Left hindlimb (tissue), 1 donor: ENCODE measurements at places on chromosomes 4 and X.
A peak's percentile ranks its signal among the peaks of the same experiment; 100 is the strongest.

GRCh38 chrX:154097003-154097588 is 421 bp downstream of the MECP2 start:
- peak; percentile 81 for DNase-seq

GRCh38 chrX:14963447-14964236 is 90.4 kb downstream of the MOSPD2 start:
- DNase-seq, result no peak

- no peak for DNase-seq
Observed at GRCh38 chr4:8502836-8503585, 62.4 kb downstream of the TRMT44 start.

- no peak for DNase-seq
Observed at GRCh38 chr4:143473334-143474126, 40.0 kb upstream of the SMARCA5 start.

DNA sequence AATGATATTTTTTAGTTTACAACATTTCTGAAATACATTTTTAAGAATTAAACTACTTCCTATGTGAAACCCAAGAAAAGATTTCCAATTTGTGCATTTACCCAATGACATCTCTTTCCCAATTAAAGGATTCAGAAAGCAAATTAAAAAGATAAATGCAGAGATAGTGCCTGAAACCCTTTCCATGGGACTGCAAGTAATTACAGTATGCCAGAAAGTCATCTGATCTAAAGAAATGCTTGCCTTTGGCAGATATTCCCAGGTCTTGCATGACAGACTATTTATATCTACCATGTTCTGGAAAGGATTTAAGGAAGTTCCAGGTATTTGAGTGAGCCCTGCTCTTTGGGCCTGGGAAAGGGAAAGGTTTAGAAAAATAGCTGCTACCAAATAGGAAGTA is 41.6 kb upstream of the CXorf38 start:
- DNase-seq, result no peak

GRCh38 chrX:67622053-67622585 is 78.3 kb downstream of the AR start:
- no peak for DNase-seq

GRCh38 chrX:26445288-26445687 is 229.3 kb downstream of the MAGEB5 start:
- DNase-seq, result no peak

DNA sequence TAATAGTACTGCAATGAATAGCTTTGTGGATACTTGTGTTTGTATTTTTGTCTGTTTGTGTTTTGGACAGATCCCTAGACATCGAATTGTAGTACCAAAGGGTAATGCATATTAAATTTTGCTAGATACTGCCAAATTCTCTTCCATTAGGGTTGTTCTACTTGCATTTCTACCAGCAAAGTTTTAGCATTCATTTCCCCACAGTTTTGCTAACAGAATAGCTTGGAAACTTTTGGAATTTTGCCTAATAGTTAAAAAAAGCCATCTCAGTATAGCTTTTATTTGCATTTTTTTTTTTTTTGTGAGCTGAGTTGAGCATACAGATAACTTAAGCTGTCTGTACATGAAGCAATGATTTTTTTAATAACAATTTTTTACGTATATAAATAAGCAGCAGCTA is 1084.9 kb downstream of the ADGRL3 start:
- no peak for DNase-seq

- DNase-seq, result no peak
Observed at GRCh38 chrX:40864972-40865371, 129.6 kb upstream of the MED14 start.

DNA sequence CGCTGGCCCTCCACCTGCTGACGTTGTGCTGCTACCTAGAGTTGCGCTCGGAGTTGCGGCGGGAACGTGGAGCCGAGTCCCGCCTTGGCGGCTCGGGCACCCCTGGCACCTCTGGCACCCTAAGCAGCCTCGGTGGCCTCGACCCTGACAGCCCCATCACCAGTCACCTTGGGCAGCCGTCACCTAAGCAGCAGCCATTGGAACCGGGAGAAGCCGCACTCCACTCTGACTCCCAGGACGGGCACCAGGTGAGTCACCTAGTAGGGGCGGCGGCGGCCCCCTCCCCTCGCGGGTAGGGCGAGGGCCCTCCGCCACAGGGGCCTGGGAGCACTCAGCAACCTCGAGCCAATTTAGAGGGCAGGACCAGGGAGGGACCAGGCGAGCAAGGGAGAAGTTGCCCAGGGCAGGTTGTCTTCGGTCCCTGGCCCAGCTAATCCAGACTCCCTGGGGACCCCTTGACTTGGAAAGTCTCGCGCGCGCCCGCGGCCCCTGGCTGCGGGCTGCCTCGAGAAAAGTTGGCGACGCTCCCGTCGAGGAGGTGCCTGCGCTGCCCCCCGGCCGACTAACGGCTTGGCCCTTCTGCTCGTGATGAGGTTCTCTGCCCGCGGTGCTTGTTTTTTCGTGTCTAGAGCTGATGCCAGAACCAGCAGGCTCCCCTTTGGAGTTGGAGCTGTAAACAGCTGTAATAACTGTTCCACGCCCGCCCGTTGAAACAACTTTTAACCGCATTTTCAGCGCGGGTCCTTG is 717 bp downstream of the EDA start:
- peak; percentile 45 for DNase-seq

DNA sequence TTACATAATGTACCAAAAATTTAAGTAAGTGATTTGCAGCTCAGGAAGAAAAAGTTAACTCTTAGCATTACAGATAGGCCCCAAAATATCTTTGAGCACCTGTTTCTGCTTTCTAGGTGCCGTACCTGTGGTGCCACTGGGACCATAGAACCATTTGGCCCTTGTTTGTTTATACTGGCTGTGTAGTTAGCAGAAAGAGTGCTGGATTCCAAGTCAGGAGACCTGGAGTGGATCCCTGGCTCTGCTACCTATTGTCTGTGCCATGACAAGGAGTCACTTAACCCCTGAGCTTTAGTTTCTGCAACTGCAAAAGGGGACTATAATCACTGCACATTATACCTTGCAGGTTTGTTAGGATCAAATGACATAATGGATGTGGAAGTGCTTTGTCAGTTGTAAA is 137.8 kb upstream of the GPR101 start:
- no peak for DNase-seq

DNA sequence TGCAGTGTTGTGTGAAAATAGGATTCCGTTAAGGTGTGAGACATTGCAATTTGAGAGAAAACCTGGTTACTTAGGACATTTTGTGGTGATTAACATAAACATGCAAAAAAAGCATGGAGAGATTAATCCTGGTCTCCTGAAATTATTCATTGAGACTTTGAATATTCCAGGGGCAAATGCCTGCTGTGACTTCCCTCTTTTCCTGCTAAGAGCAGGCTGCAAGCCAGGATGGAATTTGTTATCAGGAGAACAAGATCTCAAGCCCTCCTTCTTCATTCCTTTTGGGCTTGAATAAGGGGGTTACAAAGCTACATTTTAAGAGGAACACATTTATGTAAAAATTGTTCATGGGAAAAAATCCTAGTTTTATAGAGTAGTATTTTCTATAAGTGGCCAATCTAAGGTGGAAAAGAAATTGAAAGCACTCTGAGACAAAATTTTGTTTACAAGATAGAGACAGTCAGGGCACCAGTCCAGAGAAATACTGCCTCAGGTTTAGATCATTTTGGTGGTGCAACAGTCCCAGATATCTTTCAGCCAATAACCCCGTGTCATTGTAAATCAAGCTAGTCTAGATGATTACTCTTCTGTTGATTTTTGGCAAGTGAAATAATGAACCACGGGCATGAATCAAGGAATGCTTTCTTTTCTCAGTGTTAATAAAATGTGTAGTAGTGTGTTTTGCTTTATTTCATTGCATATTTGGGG is 1528.3 kb upstream of the AGA start:
- no peak for DNase-seq

DNA sequence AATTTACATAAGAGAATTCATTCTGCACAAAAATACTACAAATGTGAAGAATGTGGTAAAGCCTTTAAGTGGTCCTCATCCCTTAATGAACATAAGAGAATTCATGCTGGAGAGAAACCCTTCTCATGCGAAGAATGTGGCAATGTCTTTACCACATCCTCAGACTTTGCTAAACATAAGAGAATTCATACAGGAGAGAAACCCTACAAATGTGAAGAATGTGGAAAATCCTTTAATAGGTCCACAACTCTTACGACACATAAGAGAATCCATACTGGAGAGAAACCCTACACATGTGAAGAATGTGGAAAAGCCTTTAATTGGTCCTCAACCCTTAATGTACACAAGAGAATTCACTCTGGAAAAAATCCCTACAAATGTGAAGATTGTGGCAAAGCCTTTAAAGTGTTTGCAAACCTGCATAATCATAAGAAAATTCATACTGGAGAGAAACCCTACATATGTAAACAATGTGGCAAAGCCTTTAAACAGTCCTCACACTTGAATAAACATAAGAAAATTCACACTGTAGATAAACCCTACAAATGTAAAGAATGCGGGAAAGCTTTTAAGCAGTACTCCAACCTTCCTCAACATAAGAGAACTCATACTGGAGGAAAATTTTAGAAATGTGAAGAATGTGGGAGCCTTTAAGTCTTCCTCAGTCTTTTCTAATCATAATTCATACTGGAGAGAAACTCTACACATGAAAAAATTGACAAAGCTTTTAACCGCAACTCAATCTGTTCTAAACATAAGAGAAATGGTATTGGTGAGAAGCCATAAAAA is 37.4 kb downstream of the ZNF718 start:
- DNase-seq, result no peak

DNA sequence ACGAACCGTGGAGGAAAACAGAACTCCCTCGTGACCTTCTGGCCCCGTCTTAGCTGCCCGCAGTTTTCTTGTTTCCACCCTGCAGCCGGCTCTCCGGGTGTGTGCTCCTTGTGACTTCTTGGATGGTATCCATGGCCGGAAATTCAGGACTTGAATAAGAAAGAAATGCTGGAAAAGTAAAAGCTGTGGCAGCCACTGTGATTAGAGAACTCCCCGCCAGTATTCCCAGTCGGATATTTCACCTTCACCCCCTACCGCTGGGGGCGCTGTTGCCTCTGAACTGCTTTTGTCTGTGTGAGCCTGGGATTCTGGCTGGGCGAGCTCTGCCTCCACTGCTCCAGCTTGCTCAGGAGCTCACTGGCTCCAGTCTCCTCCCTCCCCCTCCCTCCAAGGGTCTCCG is 41.5 kb upstream of the CYP4V2 start:
- DNase-seq, result no peak

DNA sequence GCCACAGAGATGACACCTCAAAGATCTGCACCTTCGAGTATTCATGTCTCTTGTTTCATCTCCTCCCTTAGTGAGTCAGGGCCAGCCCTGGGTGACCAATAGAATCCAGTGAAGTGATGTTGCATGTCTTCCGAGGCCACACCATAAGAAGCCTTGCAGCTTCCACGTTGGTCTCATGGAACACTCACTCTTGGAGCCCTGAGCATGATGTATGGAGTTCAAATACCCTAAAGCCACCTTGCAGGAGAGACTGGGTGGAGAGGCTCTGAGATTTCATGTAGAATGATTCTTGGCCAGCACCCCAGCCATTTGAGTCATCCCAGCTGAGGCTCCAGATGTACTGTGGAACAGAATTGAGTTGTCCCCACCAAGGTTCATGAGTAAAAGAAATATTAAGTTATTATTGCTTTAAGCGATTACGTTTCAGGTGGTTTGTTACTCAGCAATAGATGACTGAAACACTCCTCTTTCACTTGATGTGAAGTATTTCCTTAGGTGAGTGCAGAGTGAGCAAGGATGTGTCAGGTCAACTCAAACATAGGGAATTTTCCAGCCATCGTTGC is 5.0 kb upstream of the RP2 start:
- no peak for DNase-seq

- no peak for DNase-seq
Observed at GRCh38 chr4:145734031-145734430, 54.1 kb downstream of the C4orf51 start.

DNA sequence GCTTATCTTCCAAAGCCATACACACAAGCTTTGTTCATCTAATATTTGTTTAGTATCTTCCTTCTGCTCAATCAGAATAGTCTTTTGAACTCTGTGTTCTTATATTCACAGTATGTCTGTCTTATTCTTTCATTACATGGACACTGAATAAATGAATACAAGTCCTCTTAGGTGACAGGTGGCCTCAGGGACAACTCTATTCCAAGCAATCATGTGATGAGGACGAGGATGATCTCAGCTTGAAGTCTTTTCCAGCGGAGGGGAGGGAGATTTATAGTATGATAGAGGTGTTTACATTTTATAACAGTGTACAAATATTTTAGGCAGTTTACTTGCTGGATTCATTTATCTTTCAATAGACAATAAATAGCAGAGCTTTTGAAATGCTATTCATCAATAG is 300.4 kb downstream of the NLGN4X start:
- DNase-seq, result no peak

DNA sequence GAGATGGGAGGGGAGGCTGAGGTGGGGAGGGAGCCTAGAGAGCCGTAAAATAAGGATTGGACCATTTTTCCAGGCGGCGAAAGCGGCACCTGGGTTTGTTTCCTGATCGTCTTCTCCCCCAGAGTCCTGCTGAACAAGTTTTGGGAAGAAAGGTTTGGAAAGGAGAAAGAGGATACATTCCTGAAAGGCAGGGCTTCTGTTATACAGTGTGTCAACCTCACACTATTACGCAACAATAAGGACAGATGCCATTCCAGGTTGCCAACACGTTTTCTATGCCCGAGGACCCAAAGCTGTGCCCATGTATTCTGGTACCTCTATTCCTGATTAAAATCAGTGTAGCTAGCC is 658 bp downstream of the SCOC start:
- DNase-seq, result no peak

DNA sequence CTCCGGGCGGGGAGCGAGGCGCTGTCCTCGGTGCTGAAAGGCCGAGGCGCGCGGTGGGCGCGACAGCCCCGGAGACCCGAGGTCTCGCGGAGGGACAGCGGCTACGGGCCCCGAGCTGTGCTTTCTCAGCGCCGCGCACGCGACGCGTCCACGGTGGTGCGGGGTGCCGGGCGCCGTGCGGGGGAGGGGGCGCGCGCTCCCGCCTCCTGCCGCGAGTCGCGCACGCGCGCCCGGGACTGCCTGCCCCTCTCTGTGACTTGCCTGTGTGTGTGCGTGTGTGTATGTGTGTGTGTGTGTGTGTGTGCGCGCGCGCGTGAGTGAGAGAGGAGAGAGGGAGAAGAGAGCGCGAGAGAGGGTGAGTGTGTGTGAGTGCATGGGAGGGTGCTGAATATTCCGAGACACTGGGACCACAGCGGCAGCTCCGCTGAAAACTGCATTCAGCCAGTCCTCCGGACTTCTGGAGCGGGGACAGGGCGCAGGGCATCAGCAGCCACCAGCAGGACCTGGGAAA is at the start of gene GRIA2:
Gene GRIA2, plus strand, starts transcription at position 358 of the 511 bp plus-strand sequence. CDS start 315 bp downstream, outside the sequence.
- peak; percentile 89 for DNase-seq

DNA sequence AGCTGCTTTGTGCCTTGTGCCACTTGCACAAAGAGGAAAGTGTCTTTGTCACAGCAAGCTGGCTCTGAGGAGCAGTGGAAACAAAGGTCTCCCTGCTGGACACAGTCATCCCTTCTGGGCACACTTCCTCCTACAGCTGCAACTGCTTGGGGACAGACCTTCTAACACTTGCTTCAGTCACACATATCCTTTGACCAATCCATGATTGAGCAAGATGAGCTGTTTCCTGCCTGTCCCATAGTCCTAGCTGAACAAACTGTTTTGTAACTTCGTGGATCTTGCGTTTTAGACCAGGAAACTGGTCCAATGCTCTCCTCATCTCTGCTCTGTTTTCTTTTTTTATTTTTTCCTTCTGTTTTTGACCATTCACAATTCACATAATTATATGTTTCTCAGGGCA is 98.5 kb downstream of the RRAGB start:
- no peak for DNase-seq

- no peak for DNase-seq
Observed at GRCh38 chrX:39772057-39772832, 325.5 kb downstream of the BCOR start.

- no peak for DNase-seq
Observed at GRCh38 chr4:101253121-101253520, 94.2 kb downstream of the PPP3CA start.

GRCh38 chrX:28351801-28352200 is 235.4 kb upstream of the IL1RAPL1 start:
- no peak for DNase-seq
